RKO (cell line): ENCODE measurements at places on chromosomes 2 and 18.
A peak's percentile ranks its signal among the peaks of the same experiment; 100 is the strongest.

DNA sequence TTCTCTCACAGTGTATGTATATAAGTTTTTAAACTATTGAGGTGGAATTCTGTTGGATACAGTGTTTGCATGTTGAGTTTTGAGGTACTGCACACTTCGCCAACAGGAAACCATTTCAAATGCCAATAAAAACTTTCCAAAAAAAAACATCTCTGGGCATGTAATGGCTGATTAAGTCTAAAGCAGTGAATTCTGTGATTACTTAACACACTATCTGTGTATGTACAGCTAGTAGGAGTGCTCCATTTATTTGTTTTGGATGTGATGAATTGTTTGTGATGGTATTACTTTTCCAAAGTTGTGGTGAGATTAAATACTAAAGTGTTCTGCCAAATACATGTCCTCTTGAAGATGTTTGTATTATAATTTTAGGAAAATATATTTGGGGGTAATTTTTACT, 31.1 kb downstream of the MMADHC start:
- no peak for DNase-seq

DNA sequence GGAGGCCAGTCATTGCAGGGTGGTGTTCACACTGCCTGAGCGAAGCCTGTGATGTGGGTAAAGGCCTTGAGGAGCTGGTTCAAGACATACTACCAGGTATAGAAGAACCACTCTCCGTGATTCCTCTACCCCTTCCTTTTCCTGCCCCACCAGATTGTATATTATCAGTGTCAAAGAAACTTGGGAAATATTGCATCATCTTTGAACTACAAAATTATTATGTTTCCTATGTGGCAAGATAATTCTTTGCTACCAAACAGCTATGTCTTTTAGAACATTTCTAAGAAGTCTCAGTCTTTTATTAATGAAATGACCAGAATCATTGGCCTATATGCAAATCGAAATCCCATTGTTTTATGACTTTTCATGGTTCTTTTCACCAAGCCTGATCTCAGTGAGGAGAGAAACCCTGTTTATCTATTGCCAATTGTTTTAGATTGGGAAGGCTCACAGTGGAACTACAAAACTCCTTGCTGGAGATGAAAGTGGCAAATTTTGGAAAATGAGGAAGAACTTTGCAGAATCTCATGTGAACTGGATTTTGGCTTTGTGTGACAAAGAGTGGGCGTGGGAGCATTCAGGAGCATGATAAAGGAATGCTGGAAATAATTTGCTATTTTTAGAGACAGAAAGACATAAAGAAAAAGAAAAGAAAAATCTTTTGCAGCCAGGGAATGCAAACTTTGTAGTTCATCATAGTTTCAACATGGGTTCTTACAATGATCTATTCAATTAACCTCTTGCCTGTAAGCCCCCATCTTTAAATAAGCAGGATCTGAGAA, 286.9 kb downstream of the INSIG2 start:
- no peak for DNase-seq

DNA sequence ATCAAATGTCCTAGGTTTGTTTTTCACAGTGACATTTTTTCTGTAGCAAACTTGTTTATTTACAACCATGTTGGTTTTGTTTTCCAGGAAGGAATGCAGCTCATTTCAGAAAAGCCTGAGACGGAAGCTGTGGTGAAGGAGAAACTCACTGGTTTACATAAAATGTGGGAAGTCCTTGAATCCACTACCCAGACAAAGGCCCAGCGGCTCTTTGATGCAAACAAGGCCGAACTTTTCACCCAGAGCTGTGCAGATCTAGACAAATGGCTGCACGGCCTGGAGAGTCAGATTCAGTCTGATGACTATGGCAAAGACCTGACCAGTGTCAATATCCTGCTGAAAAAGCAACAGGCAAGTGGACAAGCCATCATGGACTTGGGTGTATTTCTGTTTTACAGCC, 79.2 kb upstream of the EML6 start:
- DNase-seq, result no peak

DNA sequence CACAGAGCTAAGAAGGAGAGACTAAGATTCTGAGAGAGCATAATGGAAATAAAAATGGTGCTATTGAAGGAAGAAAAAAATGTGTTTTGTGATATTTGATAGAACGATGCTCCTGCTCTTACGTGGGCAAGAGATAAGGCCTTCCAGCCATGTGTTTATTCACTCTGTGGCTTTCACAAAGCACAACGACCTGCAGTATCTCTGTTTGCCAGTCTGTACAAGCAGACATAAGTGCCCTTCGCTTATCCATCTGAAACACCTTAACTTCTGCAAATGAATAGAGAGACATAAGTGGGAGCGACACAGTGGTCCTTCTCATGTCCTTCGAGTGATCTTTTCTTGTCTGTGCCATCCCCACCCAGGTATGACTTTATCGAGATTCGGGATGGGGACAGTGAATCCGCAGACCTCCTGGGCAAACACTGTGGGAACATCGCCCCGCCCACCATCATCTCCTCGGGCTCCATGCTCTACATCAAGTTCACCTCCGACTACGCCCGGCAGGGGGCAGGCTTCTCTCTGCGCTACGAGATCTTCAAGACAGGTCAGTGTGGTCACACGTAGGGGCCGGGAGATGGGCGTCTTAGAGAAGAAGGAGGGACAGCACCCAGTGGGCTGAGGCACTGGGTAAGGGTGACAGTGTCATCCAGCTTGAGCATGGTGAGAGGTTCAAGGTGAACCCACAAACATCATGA, 33.7 kb downstream of the NRP2 start:
- DNase-seq, result no peak

GRCh38 chr2:160756481-160756880, 262.9 kb upstream of the RBMS1 start:
- DNase-seq, result no peak

DNA sequence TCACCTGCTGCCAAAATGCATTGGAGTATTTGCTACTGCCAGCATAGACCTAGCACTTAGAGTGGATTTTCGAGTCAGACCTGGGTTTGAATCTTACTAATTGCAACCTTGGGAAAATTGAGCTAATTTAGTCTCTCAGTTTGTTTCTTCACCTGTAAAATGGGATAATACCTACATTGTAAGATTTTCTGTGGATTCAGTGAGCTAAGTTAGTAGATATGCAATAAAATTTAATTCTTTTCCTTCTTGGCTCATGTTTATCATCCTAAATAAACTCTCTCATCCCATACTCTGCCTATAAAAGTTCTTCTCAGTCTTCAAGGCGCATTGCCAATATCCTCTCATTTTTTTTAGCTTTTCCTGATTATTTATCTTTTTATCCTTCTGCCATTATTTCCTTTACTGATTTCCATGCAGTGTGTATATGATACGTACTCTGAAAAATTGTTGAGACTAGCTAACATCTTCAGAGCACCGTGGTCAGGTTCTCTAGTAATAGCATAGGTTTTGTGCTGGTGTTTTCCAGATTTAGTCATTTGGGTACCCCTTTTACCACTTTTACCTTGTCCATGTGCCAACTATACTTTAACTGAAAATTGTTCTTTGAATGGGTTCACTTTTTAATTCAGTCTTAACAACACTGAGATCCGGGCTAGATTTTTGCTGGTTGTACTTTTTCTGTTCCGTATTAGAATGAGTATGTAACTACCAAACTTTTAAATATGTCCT, 7.3 kb downstream of the CEP192 start:
- no peak for DNase-seq

DNA sequence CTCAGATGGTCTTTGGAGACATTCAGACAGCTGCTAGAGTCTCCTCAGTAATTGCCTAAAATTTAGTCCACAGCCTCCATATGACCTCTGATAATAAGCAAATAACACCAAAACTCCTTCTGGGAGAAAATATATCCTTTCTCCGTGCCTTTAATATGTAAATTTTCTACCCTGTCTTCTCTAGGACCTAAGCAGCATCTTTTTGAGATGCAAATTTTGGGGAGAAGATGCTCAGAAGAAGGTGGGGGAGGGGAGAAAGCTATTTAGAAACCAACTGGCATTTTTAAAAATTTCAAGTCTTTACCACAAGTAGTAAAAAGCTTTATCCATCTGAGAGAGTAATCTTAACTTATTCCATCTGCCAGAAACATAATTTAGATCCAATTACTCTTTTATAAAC, 120.4 kb upstream of the MSH6 start:
- no peak for DNase-seq

- no peak for DNase-seq
Observed at GRCh38 chr2:62410015-62410453, 96.0 kb downstream of the TMEM17 start.

- peak; percentile 38 for DNase-seq
Observed at GRCh38 chr2:232042911-232043574, 81.5 kb downstream of the DIS3L2 start.

GRCh38 chr2:125167152-125167551, 1142.1 kb downstream of the CNTNAP5 start:
- no peak for DNase-seq

- DNase-seq, result no peak
Observed at GRCh38 chr18:7870855-7871254, 303.7 kb downstream of the PTPRM start.
